ENCODE measurements at places on chromosomes 6 and 20. TPM values are rescaled to one million over a fixed set of nuclear protein-coding genes. Genes with fewer than 3 reads are reported as not detected.

Gene BFSP1
- polyA plus RNA-seq: 3.9 TPM

Gene AGER
- 15.8 TPM for polyA plus RNA-seq

Gene QKI
- polyA plus RNA-seq: 228 TPM

Gene SLC17A2
- polyA plus RNA-seq: 0.74 TPM

Gene PKIB
- polyA plus RNA-seq: 2.0 TPM

Gene PRDM13
- polyA plus RNA-seq: not detected

Gene APCDD1L
- 9.4 TPM for polyA plus RNA-seq

Gene MUC21
- polyA plus RNA-seq: not detected

Gene CALHM6
- 3.2 TPM for polyA plus RNA-seq

Gene CLPSL2
- polyA plus RNA-seq: not detected

Gene BCAS4
- polyA plus RNA-seq: 6.3 TPM

Gene NRN1
- polyA plus RNA-seq: 5.7 TPM

Gene CSTF1
- polyA plus RNA-seq: 48.4 TPM

Gene PKHD1
- polyA plus RNA-seq: 20.8 TPM

Gene SNAI1
- polyA plus RNA-seq: 10.2 TPM

Gene PRPH2
- 1.8 TPM for polyA plus RNA-seq

Gene CLPSL1
- polyA plus RNA-seq: 0.94 TPM

Gene SLC26A8
- polyA plus RNA-seq: 0.32 TPM

Gene NKX2-2
- polyA plus RNA-seq: not detected

Gene PIGU
- 49.6 TPM for polyA plus RNA-seq

Gene NKAPL
- 2.7 TPM for polyA plus RNA-seq

Gene CAP2
- polyA plus RNA-seq: 15.8 TPM

Gene CSE1L
- polyA plus RNA-seq: 114 TPM

Gene HLA-DMB
- 74.3 TPM for polyA plus RNA-seq

Gene NRSN1
- 0.15 TPM for polyA plus RNA-seq

Gene HCRTR2
- 0.41 TPM for polyA plus RNA-seq

Gene PRRT1
- polyA plus RNA-seq: 2.1 TPM

Gene FAM162B
- 8.0 TPM for polyA plus RNA-seq

Gene KIF25
- 0.50 TPM for polyA plus RNA-seq

Gene NUP153
- polyA plus RNA-seq: 60.0 TPM

Gene SLC44A4
- polyA plus RNA-seq: 34.7 TPM

Gene MUC22
- not detected for polyA plus RNA-seq

Gene ENPP5
- polyA plus RNA-seq: 16.8 TPM

Gene RBM12
- 98.4 TPM for polyA plus RNA-seq

Gene PRL
- not detected for polyA plus RNA-seq

Gene CRIP3
- 2.8 TPM for polyA plus RNA-seq

Gene MYH7B
- polyA plus RNA-seq: 0.65 TPM

Gene EBF4
- 27.1 TPM for polyA plus RNA-seq

Gene CST4
- not detected for polyA plus RNA-seq

Gene RWDD1
- 82.6 TPM for polyA plus RNA-seq

Gene RHAG
- 0.80 TPM for polyA plus RNA-seq

Gene RAB44
- 0.04 TPM for polyA plus RNA-seq

Gene POPDC3
- 0.43 TPM for polyA plus RNA-seq
